ENCODE measurements at places on chromosomes 11 and 22.
A peak's percentile ranks its signal among the peaks of the same experiment; 100 is the strongest.

DNA sequence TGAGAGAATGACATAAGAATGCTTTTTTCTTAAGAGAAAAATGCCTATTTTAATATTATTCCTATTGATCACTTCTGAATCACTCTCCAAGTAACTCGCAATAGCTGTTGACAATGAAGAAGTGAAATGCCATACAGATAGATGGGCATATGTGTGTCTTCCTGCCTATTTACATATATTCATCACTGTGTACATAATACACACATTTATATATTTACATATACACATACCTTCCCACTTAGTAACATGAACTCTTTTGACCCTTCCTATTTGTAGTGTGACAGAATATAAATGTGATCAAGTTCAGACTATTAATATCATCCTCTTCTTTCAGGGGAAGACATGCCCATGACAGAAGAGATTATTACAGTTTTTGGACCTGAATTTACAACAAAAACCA lies 756.7 kb downstream of the DLG2 start:
- no peak for DNase-seq

DNA sequence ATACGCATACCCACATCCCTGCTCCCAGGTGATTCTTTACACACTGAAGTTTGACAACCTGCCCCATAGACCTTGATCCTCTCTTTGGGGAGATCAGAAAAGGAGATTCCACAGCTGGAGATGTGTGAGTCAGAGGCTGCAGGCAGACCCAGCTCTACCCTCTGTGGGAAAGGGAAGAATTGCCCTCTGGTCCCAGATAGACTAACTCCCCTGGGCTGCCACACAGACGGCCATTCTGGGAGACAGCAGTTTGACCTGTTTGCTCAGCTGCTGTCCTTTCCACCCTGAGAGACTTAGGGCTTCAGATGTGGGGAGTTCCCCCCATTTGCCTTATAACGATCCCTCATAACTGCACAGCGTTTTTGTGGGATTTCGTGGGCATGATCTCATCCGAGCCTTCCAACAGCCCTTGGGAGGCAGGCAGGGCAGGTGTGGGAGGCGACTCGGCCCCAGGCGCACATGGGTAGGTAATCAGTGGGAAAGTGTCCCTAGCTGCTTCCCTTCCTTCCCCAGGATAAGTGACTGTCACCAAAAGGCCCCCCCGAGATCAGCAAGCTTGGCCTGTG lies 14.1 kb downstream of the FAM83F start:
- DNase-seq, result no peak

GRCh38 chr22:17767233-17768065 lies 6.8 kb downstream of the BID start:
- peak; percentile 71 for DNase-seq

DNA sequence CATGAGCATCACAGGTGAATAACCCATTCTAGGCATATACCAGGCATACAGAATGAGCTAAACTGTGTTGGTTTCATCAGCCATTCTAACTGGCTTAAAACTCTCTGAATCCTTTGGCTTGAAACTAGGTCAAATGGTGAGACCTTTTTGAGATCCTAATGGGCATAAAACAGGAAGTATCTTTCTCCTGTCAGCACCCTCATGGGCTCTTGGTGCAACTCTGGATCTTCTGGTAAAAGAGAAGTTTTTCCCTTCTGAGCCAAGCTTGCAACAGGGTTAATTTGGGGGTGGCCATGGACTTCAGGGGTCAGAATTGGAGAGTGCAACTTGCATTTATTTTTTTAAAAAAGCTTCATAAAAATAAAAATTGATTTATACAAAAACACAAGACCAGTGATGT lies 67.9 kb upstream of the GRAMD1B start:
- DNase-seq, result no peak

- DNase-seq, result no peak
These were observed 55.7 kb upstream of the TOP3B start for GRCh38 chr22:22038178-22038880.

- no peak for DNase-seq
These were observed 72.6 kb downstream of the MYEOV start for GRCh38 chr11:69366591-69366990.

- no peak for DNase-seq
These were observed 39.0 kb downstream of the PDGFD start for GRCh38 chr11:104124979-104125378.

DNA sequence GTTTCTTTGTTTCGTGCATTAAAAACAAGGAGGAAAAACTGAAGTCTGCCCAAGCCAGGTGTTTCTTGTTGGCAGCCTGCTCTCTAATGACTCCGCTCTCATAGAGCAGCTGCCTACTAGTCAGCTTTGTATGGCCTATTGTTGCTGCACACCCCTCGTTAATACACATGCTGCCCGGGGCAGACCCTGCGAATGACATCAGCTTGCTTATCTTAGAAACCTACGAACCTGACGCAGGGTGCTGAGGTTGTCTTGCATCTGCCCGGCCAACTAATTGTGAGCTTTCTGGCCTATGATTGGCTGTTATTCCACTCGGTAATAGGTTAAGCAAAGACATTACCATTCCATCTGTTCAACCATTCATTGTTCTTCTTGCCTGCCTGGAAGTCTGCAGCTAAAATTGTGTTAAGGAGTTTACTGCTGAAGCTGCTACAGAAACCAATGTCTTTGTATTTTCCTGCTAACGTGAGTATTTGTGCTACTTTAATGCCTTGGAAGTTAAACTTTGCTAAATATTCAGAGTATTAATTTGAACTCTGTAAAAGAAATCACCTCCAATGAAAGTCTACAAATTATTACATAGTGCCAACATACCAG lies 37.5 kb downstream of the ZC3H12C start:
- DNase-seq, result no peak

DNA sequence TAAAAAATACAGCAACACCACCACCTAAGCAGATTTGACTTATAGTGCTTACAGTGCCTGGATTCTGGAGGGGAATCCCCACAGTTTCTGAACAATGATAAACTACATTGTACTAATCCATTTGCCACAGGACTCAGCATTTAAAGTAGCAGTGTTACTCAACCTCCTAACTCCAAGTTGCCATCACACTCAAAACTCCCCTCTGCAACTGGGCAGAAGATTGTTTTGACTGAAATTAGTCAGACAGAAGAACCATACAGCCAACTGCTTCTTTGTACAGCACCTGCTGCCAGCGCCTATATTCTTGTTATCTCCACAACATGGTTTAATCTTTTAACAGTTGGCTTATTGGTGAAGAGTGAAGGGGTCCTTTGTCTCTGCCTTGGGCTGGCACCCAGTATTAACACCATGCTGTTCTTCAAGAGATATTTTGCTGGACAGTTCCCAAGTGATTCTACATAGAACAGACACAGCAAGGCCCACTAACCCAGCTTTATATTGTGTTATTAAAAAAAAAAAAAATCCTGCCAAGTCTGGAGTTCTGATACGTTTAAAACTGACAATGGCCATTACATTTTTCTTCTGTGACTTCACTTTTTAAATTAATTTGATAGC lies 273.2 kb downstream of the DCDC1 start:
- DNase-seq, result no peak

- DNase-seq, result no peak
These were observed 5.3 kb upstream of the CARD18 start for GRCh38 chr11:105144887-105145286.

- DNase-seq, result no peak
These were observed 441.1 kb upstream of the CCDC90B start for GRCh38 chr11:83727251-83727650.

GRCh38 chr11:76657187-76658170 lies 13.1 kb downstream of the LRRC32 start:
- no peak for DNase-seq

- no peak for DNase-seq
These were observed 11.6 kb downstream of the PHLDB1 start for GRCh38 chr11:118618991-118619375.

DNA sequence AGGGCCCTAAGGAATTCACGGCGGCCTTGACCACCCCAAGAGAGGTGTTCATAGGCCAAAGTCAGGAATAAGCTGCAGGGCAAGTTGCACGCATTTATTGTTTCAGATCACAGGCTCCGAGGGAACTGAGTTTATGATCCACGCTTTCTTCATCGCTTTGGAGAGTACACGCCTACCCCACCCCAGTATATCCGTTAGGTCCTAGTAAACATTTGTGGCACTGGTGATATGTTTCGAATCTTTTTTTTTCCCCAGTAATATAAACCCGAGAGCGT lies 805 bp downstream of the GANAB start:
- no peak for DNase-seq

GRCh38 chr11:97430877-97431276 lies 1041.1 kb downstream of the JRKL start:
- DNase-seq, result no peak

GRCh38 chr22:46798366-46799350 lies 36.2 kb downstream of the TBC1D22A start:
- peak; percentile 83 for DNase-seq

- DNase-seq, result no peak
These were observed 31.4 kb downstream of the PLAAT5 start for GRCh38 chr11:63459586-63459985.

DNA sequence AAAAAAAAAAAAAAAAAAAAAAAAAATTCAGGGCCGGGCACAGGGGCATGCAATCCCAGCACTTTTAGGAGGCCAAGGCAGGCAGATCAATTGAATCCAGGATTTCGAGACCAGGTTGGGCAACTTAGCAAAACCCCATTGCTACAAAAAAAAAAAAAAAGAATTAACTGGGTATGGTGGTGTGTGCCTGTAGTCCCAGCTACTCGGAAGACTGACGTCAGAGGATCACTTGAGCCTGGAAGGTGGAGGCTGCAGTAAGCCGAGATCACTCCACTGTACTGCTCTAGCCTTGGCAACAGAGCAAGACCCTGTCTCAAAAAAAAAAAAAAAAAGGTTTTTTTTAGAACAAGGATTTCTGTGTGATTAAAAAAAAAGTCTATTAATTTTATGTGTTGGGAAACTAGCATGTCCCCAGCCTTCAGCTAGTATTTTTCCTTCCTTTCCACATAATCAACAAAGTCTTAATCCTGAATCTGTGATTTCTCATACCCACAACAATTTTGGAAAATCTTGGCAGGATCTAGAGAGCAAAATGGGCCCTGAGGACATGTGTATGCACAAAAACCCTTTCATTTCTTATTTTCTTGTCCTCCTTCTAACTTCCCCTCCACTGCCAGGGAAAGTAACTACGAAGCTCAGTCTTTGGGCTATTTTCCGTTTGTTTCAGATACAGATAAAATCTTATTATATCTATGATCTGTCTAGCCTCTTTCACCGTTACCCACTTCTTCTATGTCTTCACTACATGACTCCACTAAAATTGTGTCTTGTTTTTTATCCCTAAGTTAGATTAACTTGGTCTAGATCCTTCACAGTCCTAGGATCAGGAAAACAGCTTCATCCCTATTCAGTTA lies 5.7 kb upstream of the AMBRA1 start:
- no peak for DNase-seq

DNA sequence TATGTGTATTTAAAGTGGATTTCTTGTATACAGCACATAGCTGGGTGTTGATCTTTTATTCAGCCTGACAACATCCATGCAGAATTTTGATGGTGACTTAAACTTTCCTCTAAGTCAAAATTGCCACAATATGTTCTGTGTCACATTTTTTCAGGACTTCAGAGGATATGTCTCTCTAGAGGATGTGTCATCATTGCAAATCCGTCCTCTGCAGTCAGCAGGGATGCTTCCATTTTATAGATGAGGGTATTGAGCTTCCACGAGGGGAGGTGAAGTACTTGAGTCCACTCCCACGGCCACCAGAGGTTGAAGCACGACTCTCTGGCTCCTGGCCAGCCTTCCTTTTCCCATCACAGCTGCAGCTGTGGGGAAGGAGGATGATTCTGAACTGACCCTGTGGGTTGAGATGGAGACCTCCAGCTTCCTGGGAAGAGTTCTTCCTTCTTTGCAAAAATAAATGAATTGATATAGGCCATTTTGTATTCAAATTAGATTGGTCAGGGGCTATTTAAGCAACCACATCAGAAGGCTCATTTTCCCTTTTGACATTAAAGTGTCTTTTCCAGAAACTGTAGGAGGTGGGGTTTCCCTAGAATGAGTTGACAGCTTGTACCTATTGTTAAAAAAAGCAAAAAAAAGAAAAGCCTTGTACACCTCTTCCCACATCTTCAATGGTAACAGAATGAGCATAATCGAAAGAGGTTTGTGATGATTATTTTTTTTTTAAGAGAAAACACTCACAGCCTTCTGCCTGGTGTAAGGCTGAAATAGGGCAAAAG lies 55.2 kb upstream of the MYEOV start:
- peak; percentile 47 for DNase-seq

DNA sequence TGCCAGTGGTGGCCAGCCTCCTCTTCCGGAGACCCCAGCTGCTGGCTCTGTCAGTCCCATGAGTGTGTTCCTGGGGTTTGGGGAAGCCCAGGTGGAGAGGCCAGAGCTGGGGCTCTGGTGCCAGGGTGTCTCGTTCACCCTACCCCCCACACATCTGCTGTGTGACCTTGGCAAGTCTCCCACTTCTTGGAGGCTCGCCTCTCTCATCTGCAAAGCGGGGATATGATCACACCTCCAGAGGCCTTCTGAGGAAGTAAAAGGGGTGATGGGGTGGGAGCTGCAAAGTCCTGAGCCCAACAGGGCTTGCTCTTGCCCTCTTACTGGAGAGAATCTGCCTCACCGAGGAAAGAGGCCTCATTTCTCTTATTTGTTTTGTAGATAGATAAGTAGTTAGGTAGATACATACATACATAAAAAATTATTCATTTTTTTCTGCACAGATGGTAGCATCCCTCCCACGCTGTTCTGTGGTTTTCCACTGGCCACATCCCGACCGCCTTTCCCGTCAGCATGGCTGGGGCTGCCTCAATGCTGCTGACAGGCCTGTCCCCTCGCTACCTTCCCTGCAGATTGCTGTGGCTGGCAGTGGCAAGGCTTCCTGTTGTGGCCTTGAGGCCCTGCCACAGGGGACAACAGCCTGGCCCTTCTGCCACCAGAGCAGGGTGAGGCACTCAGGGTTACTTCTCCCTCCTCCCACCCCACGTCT lies 23.9 kb downstream of the MYO7A start:
- no peak for DNase-seq

GRCh38 chr11:27931770-27932169 lies 176.2 kb downstream of the KIF18A start:
- no peak for DNase-seq

- DNase-seq, result no peak
These were observed 14.3 kb downstream of the HPS5 start for GRCh38 chr11:18307461-18308139.

- no peak for DNase-seq
These were observed 3.5 kb upstream of the BACE1-AS start for GRCh38 chr11:117287668-117288067.

GRCh38 chr11:35583126-35583525 lies 35.1 kb upstream of the FJX1 start:
- DNase-seq, result no peak

- no peak for DNase-seq
These were observed 5.6 kb downstream of the TIMM10B start for GRCh38 chr11:6486938-6487337.

- DNase-seq, result no peak
These were observed 8.7 kb upstream of the KCNJ5 start for GRCh38 chr11:128882451-128882850.

DNA sequence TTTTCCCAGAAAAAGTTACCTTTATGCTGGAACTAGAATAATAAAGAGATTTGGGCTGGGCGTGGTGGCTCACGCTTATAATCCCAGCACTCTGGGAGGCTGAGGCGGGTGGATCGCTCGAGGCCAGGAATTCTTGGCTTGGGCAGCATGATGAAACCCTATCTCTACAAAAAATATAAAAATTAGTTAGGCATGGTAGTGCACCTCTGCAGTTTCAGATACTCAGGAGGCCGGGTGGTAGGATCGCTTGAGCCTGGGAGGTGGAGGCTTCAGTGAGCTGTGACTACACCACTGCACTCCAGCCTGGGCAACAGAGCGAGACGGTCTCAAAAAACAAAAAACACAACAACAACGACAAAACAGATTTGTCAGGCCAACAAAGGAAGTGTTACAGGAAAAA lies 119.3 kb upstream of the OR9Q1 start:
- no peak for DNase-seq

Data from GM20000 (cell line).